ENCODE measurements at places on chromosomes 6 and 20. TPM values are rescaled to one million over a fixed set of nuclear protein-coding genes. Genes with fewer than 3 reads are reported as not detected.

DNA sequence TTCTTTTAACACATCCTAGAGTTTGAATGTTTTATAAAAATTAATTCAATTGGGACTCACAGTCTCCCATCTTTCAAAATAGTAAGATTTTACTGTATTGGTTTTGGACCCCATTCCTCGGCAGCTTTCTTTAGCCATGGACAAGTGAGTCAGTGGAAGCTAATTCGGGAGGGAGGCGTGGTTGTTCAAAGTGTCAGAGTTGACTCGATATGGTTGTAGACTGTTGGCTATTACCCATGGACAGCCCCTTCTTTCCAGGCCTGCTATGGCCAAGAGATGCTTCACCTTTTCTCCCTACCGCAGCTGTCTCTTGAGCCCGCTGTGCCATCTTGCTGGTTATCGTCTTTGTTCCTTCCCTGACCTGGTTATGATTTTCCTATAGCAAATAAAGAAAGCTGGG is 243.0 kb downstream of the CD83 start:
- no peak overlapping the region for H3K27ac ChIP-seq
- H3K4me1 ChIP-seq, result peaks cover 10% of the 10 kb centered on the region
- no peak for DNase-seq
- no peaks in the 10 kb centered on the region for H3K36me3 ChIP-seq

DNA sequence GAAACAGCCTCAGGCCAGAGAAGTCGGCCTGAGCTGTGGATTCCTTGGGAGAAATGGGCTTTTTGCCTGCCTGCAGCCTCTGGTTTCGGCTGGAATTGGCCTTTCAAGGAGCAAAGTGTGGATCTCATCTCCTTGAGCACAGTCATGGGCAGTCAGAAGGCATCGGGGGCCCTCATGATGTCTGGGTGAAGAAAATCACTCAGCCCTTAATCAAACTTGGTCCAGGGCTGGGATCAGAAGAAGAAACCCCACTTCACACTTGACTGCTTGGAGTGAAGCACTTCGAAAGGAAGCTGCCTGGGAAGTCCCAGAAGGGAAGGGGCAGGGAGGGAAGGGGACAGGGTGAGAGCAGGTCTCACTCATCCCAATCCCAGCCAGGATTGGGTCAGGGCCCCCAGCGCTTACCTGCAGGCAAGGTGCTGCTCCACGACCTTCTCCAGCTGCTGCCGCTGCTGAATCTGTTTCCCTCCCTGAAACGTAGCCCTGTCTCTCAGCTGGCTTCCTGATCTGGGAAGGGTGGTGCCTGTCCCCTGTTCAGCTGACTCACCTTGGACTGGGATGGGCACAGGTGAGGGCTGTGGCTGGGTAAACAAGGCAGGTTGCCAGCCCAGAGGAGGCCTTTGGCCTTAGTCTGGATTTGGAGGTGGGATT is at the start of gene SDCBP2:
TSS of gene SDCBP2 (minus strand) at position 460 of the 651 bp plus-strand sequence. CDS start 8,723 bp downstream, outside the sequence.
- H3K4me3 ChIP-seq, result no peak within 1 kb of the TSS
- no peaks in the 10 kb centered on the region for H3K36me3 ChIP-seq
- H3K27ac ChIP-seq, result peak within 1 kb of the TSS; percentile 99
- DNase-seq, result no peak
- no peaks in the 10 kb centered on the region for H3K27me3 ChIP-seq

DNA sequence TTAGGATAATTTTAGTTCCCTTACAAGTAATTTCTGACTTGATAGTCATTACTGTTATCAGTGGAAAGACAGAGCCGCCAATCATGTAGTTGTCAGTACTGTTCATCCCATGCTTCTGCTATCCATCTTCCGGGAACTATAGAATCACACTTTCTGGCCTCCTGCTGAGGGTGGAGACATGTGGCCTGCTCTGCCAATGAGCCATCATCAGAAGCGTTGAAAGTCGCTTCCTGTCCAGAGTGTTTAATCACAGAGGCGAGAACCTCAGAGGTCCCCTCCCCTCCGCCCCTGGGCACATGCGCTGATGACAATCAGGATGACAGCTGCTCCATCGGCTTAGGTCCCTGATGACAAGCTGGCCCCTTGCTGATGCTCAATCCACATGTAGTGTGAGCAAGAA is 3.0 kb downstream of the DDO start:
- no peaks in the 10 kb centered on the region for H3K27me3 ChIP-seq
- DNase-seq, result no peak
- no peak overlapping the region for H3K4me3 ChIP-seq
- peaks cover 14% of the 10 kb centered on the region for H3K4me1 ChIP-seq
- no peaks in the 10 kb centered on the region for H3K36me3 ChIP-seq

- H3K27me3 ChIP-seq, result no peaks in the 10 kb centered on the region
- no peaks in the 10 kb centered on the region for H3K4me1 ChIP-seq
- H3K36me3 ChIP-seq, result no peaks in the 10 kb centered on the region
- no peak for DNase-seq
- H3K4me3 ChIP-seq, result no peak overlapping the region
These were observed 383.5 kb downstream of the FRK start for GRCh38 chr6:115677198-115677597.

- no peak overlapping the region for H3K27ac ChIP-seq
- H3K27me3 ChIP-seq, result peaks cover 7% of the 10 kb centered on the region
- H3K4me3 ChIP-seq, result no peak overlapping the region
- no peaks in the 10 kb centered on the region for H3K36me3 ChIP-seq
These were observed 69.5 kb upstream of the SULF2 start for GRCh38 chr20:47854687-47855212.

GRCh38 chr20:60203451-60203850 is 245.2 kb downstream of the CDH26 start:
- DNase-seq, result no peak
- H3K27ac ChIP-seq, result no peak overlapping the region
- H3K36me3 ChIP-seq, result no peaks in the 10 kb centered on the region
- no peak overlapping the region for H3K4me3 ChIP-seq

- no peak for DNase-seq
- H3K36me3 ChIP-seq, result no peaks in the 10 kb centered on the region
- H3K27ac ChIP-seq, result peak overlapping the region; percentile 99
- H3K4me3 ChIP-seq, result peak overlapping the region; percentile 83
- peaks cover 70% of the 10 kb centered on the region for H3K4me1 ChIP-seq
These were observed 2.1 kb downstream of the PLCG1 start for GRCh38 chr20:41139227-41140093.

DNA sequence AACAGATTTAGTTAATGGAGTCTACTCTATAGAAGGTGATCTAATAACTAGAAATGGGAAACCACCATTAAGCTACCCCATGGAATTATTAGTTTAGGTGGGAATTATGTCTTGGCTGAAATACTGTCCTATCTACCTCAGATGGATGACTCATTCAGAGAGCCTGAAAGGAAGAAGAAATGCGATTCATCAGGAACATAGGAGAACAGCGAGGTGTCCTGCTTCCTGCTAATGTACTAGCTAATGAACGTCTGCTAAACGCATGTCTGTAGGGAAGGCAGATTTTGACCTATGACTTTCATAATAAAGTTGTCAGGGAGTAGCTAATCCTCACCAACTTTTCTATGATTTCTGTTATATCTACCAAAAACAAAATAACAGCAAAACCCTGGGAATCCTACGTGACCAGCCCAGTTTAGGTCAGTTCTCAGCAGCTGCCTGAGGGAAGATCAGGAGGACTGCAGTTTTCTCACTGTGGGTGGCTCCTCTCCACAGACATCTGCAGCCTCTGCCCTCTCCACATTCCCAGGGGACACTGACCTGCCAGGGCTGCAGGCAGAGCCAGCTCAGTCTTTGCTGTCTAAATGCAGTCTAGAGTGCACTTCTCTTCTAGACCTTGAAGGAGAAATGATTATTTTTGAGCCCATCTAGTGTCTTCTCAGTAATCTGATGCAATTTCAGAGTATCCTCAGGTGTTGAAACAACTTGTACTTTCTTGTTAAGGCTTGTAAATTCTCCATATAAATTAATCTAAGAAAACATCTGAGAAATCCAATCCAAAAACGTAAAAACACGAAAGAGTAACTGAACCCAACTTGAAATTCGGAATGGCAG is 18.1 kb upstream of the SFT2D1 start:
- peak; percentile 24 for DNase-seq
- peaks cover 34% of the 10 kb centered on the region for H3K4me1 ChIP-seq
- no peaks in the 10 kb centered on the region for H3K27me3 ChIP-seq
- H3K4me3 ChIP-seq, result no peak overlapping the region
- no peaks in the 10 kb centered on the region for H3K36me3 ChIP-seq

Gene PAX1
- total RNA-seq, result 0.24 TPM

GRCh38 chr6:64996301-64996700 is 710.7 kb downstream of the EYS start:
- no peak overlapping the region for H3K4me3 ChIP-seq
- H3K4me1 ChIP-seq, result no peaks in the 10 kb centered on the region
- H3K27ac ChIP-seq, result no peak overlapping the region
- no peaks in the 10 kb centered on the region for H3K36me3 ChIP-seq

DNA sequence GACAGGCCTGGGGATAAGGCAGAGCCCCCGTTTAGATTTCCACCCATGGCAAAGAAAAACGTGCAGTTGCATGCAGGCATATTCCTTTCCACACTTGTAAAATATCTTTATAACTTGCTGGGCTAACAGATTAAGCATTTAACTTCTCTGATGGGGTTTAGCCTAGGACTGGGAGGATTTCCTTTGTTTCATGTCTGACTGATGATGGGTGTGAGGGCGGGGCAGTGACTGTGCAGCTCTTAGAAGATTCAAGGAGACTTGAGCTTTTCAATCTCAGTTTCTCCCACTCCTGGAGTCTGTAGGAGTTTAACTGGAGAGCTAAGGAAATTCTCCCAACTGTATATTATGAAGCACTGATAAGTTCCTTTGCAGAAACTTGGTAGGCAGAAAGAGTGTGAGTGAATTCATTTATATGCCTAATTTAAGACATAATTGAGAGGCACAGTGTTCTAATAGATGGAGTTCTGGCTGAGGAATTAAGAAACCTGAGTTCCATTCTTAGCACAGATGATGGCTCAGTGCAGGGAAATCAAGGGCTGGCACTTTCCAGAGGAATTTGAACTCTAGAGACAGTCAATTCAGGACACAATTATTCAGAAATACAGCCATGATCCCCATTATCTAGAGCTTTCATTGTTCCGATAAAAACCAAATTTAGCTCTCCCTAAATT is 214.6 kb upstream of the CNR1 start:
- no peak for DNase-seq
- H3K4me3 ChIP-seq, result no peak overlapping the region
- H3K27me3 ChIP-seq, result no peaks in the 10 kb centered on the region
- H3K36me3 ChIP-seq, result no peaks in the 10 kb centered on the region

DNA sequence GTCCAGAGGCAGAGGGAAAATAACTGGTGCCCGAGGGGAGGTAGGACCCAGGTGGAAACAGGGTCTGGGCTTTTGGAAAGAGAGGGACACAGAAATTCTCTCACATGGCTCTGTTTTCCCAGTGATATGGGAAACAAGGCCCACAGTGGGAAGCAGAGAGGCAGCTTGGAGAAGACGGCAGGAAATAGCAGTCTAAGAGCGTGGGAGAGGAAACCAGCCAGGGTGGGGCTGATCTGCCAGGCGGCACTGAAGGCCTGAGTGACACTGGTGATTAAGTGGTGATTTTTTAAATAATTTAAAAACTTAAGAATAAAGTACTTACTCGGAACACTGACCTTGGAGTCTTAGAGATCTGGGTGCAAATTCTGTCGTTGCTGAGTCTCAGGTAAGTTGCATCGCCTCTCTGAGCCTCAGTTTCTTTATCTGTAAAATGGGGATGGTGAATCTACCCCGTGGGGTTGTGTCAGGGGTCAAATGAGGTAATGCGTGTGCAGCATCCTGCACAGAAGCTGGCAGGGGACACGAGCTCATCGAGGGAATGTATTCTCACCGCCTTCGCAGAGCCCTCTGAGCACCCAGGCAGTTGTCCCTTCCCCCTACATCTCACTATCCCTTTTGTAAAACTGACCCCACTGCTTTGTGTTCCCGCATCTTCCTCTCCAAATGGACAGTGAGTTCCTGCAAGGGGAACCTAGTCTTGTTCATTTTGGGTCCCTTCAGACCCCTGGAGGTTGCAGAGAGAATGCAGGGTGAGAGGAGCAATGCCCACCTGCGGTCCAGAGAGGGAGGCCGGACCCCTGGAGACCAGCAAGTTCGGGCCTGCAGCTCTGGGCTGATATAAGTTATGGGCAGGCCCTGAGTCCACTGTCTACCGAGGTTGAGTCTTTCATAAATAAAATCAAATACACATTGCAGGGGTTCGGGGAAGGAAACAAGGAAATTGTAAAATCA is 228.6 kb upstream of the PMEPA1 start:
- no peak overlapping the region for H3K27ac ChIP-seq
- H3K4me1 ChIP-seq, result no peaks in the 10 kb centered on the region
- no peaks in the 10 kb centered on the region for H3K27me3 ChIP-seq
- H3K4me3 ChIP-seq, result no peak overlapping the region
- H3K36me3 ChIP-seq, result no peaks in the 10 kb centered on the region
- DNase-seq, result no peak

Gene MOXD1
- 0.66 TPM for total RNA-seq

DNA sequence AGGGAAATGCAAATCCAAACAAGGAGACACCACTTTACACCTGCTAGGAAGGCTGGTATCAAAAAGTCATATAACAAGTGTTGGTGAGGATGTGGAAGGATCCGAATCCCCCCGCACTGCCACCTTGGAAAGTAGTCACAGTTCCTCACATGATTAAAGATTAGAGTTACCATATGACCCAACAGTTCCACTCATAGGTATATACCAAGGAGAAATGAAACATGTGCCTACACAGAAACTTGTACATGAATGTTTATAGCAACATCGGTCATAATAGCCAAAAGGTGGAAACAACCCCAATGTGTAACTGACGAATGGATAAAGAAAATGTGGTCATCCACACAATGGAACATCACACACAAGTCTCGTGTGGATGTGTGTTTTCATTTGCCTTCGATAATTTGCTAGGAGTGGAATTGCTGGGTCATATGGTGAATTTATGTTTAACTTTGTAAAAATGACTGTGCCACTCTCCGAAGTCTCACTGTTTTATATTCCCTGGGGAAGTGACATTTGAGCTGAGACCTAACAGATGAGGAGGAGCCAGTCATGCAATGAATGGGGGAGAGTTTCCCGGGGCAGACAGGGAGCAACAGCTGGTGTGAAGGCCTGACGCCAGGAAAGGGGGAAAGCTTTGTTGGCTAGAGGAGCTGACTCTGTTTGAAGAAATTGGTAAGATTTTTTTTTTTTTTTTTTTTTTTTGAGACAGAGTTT is 125.9 kb upstream of the MLN start:
- no peak overlapping the region for H3K4me3 ChIP-seq
- no peaks in the 10 kb centered on the region for H3K36me3 ChIP-seq
- H3K27me3 ChIP-seq, result no peaks in the 10 kb centered on the region

Gene CLPSL1
- total RNA-seq, result not detected

Gene C6orf58
- total RNA-seq, result not detected

DNA sequence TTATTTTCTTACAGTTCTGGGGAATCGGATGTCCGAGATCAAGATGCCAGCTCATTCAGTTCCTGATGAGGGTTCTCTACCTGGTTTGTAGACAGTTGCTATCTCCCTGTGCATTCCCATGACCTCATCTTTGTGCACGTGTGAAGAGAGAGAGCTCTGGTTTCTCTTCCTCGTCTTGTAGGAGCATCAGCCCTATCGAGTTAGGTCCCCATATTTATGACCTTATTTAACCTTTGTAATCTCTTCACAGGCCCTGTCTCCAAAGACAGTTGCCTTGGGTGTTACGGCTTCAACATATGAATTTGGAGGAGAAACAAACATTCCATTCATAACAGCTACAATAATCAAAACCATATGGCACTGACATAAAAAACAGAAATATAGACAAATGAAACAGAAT is 455.3 kb downstream of the HACE1 start:
- no peaks in the 10 kb centered on the region for H3K4me1 ChIP-seq
- no peak overlapping the region for H3K27ac ChIP-seq
- H3K36me3 ChIP-seq, result no peaks in the 10 kb centered on the region
- H3K4me3 ChIP-seq, result no peak overlapping the region
- no peak for DNase-seq

Gene RAMACL
- total RNA-seq, result 5.6 TPM
